Activated T-cell treated with anti-CD3 and anti-CD28 coated beads for 24 hours (primary cell): ENCODE measurements at places on chromosomes 6 and 20.
A peak's percentile ranks its signal among the peaks of the same experiment; 100 is the strongest.

GRCh38 chr6:38554700-38555413, 84.9 kb downstream of the BTBD9 start:
- DNase-seq: no peak

DNA sequence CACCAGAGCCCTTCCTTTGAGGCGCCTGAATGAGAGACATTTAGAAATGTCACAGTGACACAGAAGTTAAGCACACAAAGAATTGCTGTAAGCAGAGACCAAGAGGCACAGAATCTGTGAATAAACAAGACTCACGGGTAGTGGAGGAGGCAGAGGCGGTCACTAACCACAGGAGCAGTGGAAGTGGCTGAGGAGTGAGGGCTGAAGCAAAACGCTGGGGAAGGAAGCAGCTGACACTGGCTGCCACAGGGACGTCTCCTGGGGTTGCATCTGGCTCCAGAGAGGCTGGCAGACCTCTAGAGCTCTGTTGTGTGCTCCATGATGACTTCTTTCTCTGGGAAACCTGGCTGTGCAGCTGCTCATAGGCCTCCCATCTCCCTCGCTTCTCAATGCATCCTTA, 65.0 kb upstream of the SLC2A12 start:
- no peak for DNase-seq

GRCh38 chr6:136527831-136528230, 22.4 kb downstream of the MAP7 start:
- no peak for DNase-seq

GRCh38 chr20:48986899-48987298, 59.2 kb upstream of the CSE1L start:
- DNase-seq: no peak

DNA sequence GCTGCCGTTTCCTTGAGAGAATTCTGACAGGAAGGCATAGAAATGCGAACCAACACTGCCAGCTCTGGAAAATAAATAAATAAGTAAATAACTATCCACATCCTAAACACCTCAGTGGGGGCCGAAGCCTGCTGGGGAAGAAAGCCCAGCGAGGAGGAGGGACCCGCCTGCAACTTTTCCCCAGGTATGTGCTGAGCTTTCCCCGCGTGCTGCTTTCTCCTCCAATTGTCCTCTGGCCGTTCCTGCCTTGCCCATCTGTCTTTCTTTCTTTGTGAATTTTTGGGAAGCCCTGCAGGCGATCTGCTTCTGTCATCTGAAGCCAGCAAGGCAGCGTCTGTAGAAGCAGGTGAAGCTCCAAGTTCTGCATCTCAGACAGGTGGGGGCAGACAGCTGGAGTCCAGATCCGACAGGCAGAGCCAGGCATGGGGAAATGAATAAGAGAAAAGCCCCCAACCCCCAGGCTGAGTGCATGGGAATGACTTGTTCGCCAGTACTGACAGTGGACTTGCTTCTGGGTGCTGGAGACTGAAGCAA, 49.2 kb upstream of the IL17A start:
- no peak for DNase-seq

DNA sequence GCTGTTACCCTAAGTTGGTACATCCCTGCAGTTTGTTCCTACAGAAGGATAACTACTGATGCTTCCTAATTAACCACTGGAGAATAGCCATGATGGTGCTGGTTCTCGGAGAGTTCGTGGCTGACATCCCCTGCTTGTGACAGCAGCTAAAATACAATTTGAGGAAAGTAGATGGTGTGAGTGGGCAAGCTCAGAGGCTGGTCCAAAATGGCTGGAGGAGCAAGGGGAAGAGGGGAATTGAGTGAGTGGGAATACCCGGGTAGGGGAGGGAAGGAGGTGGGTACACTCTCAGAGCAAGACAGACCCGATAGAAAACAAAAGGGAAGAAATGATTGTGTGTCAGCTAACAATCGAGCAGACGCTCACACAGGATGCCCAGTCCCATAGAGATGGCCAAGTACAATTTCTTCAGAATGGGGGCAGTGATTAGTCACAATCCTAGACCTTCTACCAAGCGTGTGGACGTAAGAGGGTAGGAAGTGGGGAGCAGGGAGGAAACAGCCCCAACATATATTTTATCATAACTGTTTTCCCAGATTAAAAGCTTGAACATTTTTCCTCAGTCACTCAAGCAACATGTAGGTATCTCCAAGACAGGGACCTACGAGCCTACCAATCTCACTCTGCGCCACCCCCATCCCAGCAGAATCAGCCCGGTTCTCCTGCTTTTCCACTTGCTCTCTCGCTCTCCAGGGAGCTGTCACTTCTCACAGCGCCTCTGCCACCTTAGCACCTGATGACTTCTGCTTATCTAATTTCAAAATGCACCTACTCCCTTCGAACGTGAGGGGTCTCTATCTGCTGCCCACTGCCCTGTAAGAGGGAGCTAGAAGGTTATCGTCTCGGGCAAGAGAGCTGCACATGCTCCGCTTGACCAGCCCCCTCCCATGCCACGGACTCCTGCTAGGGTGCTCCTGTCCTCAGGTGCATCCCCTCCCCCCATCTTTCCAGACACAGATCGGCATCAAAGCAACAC, 26.2 kb downstream of the RIPOR2 start:
- no peak for DNase-seq

DNA sequence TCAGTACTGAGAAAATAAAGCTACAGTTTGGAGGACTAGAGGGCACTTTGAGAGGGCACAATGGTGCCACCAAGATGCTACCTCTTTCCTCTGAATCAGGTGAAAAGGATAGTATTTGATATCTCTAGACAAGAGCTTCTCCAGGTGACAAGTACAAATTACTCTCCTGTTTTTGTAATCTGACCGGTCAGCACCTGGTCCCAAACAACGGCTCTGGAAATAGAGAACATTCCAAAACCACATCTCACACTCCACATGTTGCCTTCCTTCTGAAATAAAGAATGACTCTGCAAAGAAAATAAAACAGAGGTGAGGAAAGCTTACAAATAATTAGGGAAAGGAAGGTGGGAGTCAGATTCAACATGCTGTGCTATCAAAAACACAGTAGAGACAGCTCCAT, 51.3 kb upstream of the CITED2 start:
- no peak for DNase-seq

GRCh38 chr6:23647045-23647444, 479.0 kb upstream of the NRSN1 start:
- no peak for DNase-seq

- no peak for DNase-seq
Measured at GRCh38 chr6:158960026-158960425, 40.0 kb downstream of the RSPH3 start.

- DNase-seq: no peak
Measured at GRCh38 chr6:56076033-56076432, 171.3 kb downstream of the COL21A1 start.

GRCh38 chr6:28081486-28081751, 1.1 kb downstream of the ZNF165 start:
- DNase-seq: peak; percentile 8

- no peak for DNase-seq
Measured at GRCh38 chr20:57112448-57112847, 154.0 kb downstream of the BMP7 start.
